ENCODE measurements at places on chromosomes 4 and X. TPM values are rescaled to one million over a fixed set of nuclear protein-coding genes. Genes with fewer than 3 reads are reported as not detected.

- no peak for DNase-seq
Measured at GRCh38 chr4:8284391-8284790, 14.8 kb downstream of the HTRA3 start.

DNA sequence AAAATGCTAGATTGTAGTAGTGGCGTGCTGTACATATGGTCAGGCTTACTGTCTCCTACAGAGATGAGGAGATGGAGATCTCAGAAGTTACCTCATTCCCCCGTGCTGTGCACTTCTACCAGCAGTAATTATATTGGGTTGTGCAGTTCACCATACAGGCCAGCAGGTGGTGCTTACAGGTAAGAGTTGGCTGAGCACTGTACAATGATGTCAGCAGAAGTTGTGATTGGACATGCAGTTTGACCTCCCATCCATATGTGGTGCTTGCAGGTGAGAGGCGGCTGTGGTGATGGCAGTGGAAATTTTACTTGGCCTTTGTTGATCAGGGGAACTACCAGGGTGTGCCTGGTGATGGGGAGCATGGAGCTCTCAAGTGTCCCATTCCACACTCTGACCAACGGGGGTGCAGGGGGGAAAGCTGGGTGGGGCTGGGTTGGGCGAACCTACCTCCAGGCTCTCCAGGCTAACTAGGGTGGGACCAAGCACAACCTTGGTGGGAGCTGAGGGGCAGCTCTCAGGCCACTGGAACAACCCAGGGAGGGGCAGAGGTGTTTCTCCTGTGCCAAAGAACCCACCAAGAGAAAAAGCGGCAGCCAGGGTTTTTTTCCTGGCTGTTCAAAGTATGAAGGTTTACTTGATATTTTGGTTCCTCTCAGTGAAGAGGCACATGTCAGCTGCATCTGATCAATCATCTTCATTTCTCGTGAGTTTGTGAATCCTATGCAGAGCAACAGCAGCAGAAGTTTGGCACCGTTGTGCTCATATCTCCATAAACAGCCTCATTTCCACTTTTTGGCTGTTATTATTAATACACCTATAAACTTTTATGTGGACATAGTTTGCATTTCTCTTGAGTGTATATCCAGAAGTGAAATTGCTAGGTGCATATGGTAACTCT lies 73.8 kb upstream of the FREM3 start:
- peak; percentile 21 for DNase-seq

DNA sequence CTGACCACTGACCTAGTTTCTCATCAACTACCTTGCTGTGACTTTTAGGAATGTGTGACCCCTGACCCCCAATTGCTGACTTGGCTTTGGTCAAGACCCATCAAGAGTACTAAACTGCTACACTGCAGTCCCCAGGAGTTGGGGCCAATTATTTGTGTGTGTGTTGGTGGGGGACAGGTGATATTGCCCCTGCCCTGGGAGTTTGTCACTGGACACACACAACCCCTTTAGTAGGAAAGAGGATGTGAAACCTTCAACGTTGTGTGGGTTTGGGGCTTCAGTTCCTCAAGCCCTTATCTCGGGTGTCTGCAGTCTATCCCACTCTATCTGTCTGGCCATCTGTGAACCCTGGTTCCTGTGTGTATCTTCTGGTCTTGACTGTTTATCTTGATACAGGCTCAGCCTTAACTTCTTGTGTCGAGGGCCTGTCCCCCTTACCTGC lies 6.5 kb downstream of the SASH3 start:
- DNase-seq = no peak

- DNase-seq = no peak
Measured at GRCh38 chrX:10296576-10296975, 139.8 kb downstream of the CLCN4 start.

GRCh38 chr4:118587946-118588345 lies 97.2 kb upstream of the METTL14 start:
- DNase-seq = no peak

- no peak for DNase-seq
Measured at GRCh38 chrX:115462406-115462805, 98.6 kb upstream of the PLS3 start.

DNA sequence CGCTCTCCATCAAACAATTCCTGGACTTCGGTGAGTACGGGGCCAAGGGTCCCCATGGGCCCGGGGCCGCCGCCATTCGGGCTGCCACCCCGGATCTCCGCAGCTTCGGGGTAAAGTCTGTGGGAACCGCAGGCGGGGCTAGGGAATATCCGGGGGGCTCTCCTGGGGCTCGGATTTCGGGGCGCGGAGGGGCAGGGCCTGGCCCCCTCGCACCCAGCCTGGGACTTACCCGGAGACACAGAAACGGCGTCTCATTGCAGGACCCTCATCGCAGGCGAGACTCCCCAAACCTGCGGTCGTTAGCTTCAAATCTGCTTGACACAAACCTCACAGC lies 413 bp downstream of the PDK3 start:
- DNase-seq = no peak

GRCh38 chr4:51884606-51885005 lies 41.7 kb downstream of the DCUN1D4 start:
- no peak for DNase-seq

GRCh38 chr4:6942238-6942800 lies 32.7 kb downstream of the TBC1D14 start:
- no peak for DNase-seq

DNA sequence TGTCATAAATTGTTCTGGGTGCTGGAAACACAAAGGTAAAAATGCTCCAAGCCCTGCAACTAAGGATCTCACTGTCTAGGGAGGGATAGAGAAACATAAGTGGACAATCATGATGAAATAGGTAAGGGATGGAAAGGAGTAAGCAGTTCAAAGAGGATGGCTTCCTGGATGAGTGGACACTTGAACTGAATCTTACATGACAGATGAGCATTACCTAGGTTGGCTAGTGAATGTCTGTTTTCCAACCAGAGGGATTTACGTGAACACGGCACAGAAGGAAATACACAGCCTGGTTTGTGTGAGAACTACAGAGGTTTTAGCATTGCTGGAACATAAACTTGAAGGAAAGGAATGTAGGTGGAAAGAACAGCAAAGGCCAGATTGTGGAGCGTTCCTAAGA lies 150.2 kb upstream of the GALNT7 start:
- DNase-seq = no peak

DNA sequence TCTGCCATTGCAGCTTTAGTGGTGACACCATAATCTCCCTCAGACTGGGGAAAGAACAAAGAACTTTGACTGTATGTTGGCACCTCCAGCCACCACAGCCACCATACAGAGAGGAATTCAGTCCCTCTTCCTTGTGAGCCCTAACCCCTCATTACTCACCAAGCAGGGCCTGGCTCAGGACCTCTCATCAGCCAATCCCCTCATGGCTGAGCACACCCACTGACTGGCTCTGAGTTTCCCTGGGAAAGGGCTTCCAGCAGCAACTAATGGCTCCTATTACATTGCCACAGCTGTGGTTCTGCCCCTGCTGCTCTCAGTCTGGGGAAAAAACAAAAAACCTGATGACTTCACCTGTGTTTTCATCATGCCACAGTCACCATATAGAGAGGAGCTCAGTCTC lies 1482.6 kb downstream of the FAM133A start:
- DNase-seq = no peak

DNA sequence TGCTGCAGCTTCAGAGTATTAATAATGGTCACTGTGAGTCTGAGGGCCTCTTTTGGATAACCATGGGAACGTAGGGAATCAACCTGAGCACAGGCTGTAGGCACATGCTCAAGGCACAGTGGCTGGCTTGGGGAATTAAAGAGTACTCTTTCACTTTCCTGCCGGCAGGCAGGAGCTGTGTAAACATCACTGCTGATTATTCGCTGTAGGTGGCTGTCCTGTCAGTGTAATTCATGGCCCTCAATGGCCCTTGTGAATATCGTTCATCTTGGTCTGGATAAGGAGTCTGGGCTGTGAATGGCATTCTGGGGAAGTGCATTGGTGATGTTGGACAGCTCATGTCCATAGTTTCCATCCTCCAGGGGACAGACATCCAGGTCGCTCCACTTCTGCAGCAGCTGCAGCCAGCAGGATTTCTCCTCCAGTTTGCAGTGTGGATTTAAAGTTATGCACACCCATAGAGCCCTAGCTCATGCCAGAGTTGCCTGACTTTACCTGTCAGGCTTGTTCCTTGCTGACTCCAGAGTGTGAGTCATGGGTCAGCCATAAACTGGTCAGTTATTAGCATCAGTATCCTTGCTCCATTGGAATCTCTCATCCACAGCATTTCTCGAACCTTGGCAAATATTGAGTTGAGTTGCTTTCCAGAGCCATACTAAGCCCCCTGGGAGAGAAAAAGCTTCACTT lies 43.0 kb downstream of the C4orf33 start:
- DNase-seq = no peak

DNA sequence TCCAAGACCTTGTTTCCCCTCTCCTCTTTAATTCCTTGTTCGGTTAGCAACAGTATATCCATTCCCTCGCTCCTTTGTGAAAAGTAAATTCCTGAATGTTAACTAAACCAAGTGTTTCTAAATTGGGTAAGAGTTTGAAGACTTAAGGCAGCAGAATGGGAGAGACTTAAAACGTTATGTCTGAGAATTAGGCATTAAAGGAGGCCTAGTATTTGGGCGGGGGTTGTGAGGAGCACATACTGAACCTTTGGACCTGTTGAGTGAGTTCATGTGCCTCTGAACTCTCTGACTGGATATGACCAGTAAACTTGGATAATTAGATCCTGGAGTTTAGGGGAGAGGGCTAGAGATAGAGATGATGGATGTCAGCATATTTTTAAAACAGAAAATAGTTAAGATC lies 1.2 kb downstream of the MSMO1 start:
- DNase-seq = no peak

DNA sequence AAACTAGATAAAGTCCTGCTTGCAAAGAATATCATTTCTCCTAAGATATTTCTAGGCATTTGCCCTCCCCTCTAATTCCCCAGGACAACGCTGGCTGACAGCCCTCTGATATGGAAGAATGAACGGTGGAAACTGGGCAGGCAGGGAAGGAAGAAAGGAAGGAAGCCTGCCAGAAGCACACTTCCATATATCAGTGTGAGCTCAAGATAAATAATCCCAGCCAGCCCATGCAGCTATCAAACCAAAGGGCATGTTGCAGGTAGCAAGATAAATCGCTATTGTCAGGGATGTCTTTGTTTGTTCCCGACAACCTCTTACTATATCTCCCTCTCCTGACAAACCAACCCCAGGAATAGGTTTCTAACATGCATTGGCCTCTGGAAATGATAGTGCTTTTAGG lies 412.8 kb downstream of the HNRNPD start:
- DNase-seq = no peak

SOWAHB gene
- total RNA-seq = not detected

CD40LG gene
- 123 TPM for total RNA-seq

IKBKG gene
- total RNA-seq = 41.7 TPM

PNMA5 gene
- not detected for total RNA-seq

All from activated T-helper 2 cell treated with anti-CD3 and anti-CD28 coated beads, Interferon-gamma antibody, Interleukin-2, Interleukin-4, amounts not matched to agents 10 μg/mL and 5 μg/mL and 100 μg/mL, durations not matched to agents 14 hours and 24 hours and 36 hours (primary cell).